HepG2 (cell line): ENCODE measurements at places on chromosomes 5 and 9. TPM values are rescaled to one million over a fixed set of nuclear protein-coding genes. Genes with fewer than 3 reads are reported as not detected.

- no peaks in the 10 kb centered on the region for H3K4me1 ChIP-seq
- no peaks in the 10 kb centered on the region for H3K27me3 ChIP-seq
- H3K36me3 ChIP-seq, result no peaks in the 10 kb centered on the region
- no peak for DNase-seq
These were observed 183.6 kb downstream of the PTTG1 start for GRCh38 chr5:160605266-160605665.

- no peaks in the 10 kb centered on the region for H3K36me3 ChIP-seq
- no peaks in the 10 kb centered on the region for H3K4me1 ChIP-seq
- H3K27me3 ChIP-seq, result no peaks in the 10 kb centered on the region
- H3K27ac ChIP-seq, result no peak overlapping the region
- H3K4me3 ChIP-seq, result no peak overlapping the region
These were observed 278.5 kb downstream of the CCDC171 start for GRCh38 chr9:15831384-15831783.

- H3K27me3 ChIP-seq, result no peaks in the 10 kb centered on the region
- no peak for DNase-seq
- H3K27ac ChIP-seq, result no peak overlapping the region
- H3K4me3 ChIP-seq, result no peak overlapping the region
These were observed 8.5 kb upstream of the ZNF79 start for GRCh38 chr9:127415657-127416056.

DNA sequence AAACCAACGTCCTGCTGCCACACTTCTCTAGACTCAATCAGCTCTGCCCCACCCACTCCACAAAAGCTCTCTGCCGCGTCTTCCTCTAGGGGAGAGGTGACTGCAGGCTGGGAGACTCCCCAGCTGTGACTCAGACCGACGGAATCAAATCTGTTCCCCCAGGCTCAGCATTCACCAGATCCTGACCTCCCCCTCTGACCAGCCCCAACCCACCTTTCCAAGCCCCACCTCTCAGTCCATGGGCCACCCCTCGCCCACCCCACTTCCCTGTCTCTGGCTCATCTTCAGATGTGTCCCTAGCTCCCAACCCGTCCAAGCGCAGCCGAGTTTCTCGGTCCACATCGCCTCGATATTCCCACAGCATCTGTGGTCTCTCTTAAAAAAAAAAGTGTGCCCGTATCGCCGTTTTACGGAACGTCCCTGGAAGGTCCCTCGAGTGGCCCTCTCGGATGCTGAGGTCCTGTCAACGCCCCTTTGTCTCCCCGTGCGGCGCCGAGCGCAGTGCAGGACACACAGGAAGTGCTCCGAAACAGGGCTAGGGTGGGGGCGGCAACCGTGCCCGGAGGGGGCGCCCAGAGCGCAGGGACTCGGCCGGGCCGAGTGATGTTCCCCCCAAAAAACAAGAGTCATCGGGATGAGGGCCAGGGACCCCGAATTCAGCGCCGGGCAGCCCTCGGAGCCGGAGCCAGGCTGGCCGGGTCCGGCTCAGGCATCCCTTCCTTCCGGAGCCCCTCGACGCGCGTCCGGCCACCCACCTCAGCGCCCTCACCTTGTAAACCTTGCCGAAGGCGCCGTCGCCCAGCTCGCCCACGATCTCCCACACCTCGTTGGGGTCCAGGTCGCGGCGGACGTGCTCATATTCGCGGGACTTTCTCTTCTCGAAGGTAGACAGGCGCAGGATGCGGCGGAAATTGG lies 649 bp downstream of the STK10 start:
- H3K4me1 ChIP-seq, result peaks cover 29% of the 10 kb centered on the region
- H3K36me3 ChIP-seq, result 0 out of 2 replicates have a peak, but pooled peaks cover 1% of the 10 kb centered on the region
- DNase-seq, result peak; percentile 44
- H3K27me3 ChIP-seq, result no peaks in the 10 kb centered on the region
- H3K4me3 ChIP-seq, result peak overlapping the region; percentile 93

- H3K4me1 ChIP-seq, result peaks cover 85% of the 10 kb centered on the region
- H3K36me3 ChIP-seq, result no peaks in the 10 kb centered on the region
- peak overlapping the region; percentile 88 for H3K27ac ChIP-seq
- H3K27me3 ChIP-seq, result no peaks in the 10 kb centered on the region
- no peak overlapping the region for H3K4me3 ChIP-seq
These were observed 20.7 kb downstream of the ANKRA2 start for GRCh38 chr5:73544429-73545402.

- H3K27ac ChIP-seq, result no peak overlapping the region
- DNase-seq, result peak; percentile 23
- peaks cover 3% of the 10 kb centered on the region; the same call in 1 of the 2 replicates for H3K36me3 ChIP-seq
- no peaks in the 10 kb centered on the region for H3K4me1 ChIP-seq
These were observed 25.6 kb downstream of the CEP78 start for GRCh38 chr9:78261403-78262001.

- no peak overlapping the region for H3K4me3 ChIP-seq
- H3K27me3 ChIP-seq, result no peaks in the 10 kb centered on the region
- DNase-seq, result peak; percentile 62
- H3K27ac ChIP-seq, result no peak overlapping the region
- H3K36me3 ChIP-seq, result no peaks in the 10 kb centered on the region
These were observed 7.7 kb upstream of the SKP1 start for GRCh38 chr5:134184155-134185135.

- peaks cover 27% of the 10 kb centered on the region; the same call in 2 of the 3 replicates for H3K36me3 ChIP-seq
- H3K4me1 ChIP-seq, result no peaks in the 10 kb centered on the region
- no peak overlapping the region for H3K27ac ChIP-seq
- H3K27me3 ChIP-seq, result no peaks in the 10 kb centered on the region; the same call in 1 of the 2 replicates
These were observed 16.2 kb upstream of the MAT2B start for GRCh38 chr5:163489055-163489744.

DNA sequence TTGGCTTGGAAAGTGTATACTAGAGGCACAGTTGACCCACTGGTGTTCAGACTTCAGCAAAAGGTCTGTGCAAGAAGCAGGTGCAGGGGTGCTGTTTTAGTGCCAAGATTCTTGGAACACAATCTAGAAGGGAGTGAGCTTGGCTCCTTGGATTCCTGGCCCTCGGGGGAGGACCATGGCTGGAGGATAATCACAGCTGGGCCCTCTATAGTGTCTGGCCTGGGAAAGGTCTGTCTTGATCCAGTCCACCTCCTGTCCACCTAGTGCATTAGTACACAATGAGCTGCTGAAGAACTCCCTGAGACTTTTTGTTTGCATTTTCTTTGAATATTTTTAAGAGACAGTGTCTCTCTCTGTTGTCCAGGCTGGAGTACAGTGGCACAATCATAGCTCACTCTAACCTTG lies 50.4 kb upstream of the PLPP1 start:
- H3K4me3 ChIP-seq, result no peak overlapping the region
- H3K27me3 ChIP-seq, result no peaks in the 10 kb centered on the region
- no peaks in the 10 kb centered on the region for H3K36me3 ChIP-seq
- no peaks in the 10 kb centered on the region; the same call in 1 of the 2 replicates for H3K4me1 ChIP-seq
- H3K27ac ChIP-seq, result no peak overlapping the region

GRCh38 chr9:80794197-80794596 lies 895.1 kb downstream of the TLE1 start:
- H3K4me1 ChIP-seq, result no peaks in the 10 kb centered on the region
- H3K4me3 ChIP-seq, result no peak overlapping the region
- no peaks in the 10 kb centered on the region for H3K36me3 ChIP-seq
- DNase-seq, result no peak
- H3K27ac ChIP-seq, result no peak overlapping the region

- no peak overlapping the region for H3K27ac ChIP-seq
- H3K36me3 ChIP-seq, result no peaks in the 10 kb centered on the region
- H3K4me1 ChIP-seq, result no peaks in the 10 kb centered on the region
- H3K27me3 ChIP-seq, result no peaks in the 10 kb centered on the region
These were observed 1342.8 kb upstream of the WWC1 start for GRCh38 chr5:166948679-166949078.

GRCh38 chr5:27810458-27810857 lies 772.1 kb upstream of the CDH9 start:
- no peak for DNase-seq
- no peak overlapping the region for H3K4me3 ChIP-seq
- H3K27ac ChIP-seq, result no peak overlapping the region
- no peaks in the 10 kb centered on the region for H3K4me1 ChIP-seq
- H3K27me3 ChIP-seq, result no peaks in the 10 kb centered on the region
- H3K36me3 ChIP-seq, result no peaks in the 10 kb centered on the region

- H3K4me3 ChIP-seq, result no peak overlapping the region
- no peaks in the 10 kb centered on the region for H3K4me1 ChIP-seq
- H3K27ac ChIP-seq, result no peak overlapping the region
These were observed 270.8 kb downstream of the NTRK2 start for GRCh38 chr9:84940294-84940693.

Gene SLC38A9
- 26.0 and 36.0 TPM in 2 replicates for total RNA-seq

Gene PCDHGA9
- 0.38 TPM in 1 of 2 replicates, not detected in the other for total RNA-seq

Gene PCDHGC5
- not detected in 2 replicates for total RNA-seq

Gene PCDHGA10
- total RNA-seq, result 0.06 and 0.18 TPM in 2 replicates

Gene CDC20B
- total RNA-seq, result not detected in 2 replicates
